Islet precursor cell (in vitro differentiated cells): ENCODE measurements at places on chromosomes 12 and 14.

GRCh38 chr12:11863988-11864387 is 206.8 kb upstream of the BCL2L14 start:
- no peak for DNase-seq

- no peak for DNase-seq
Measured at GRCh38 chr12:24748326-24748725, 200.6 kb downstream of the BCAT1 start.

DNA sequence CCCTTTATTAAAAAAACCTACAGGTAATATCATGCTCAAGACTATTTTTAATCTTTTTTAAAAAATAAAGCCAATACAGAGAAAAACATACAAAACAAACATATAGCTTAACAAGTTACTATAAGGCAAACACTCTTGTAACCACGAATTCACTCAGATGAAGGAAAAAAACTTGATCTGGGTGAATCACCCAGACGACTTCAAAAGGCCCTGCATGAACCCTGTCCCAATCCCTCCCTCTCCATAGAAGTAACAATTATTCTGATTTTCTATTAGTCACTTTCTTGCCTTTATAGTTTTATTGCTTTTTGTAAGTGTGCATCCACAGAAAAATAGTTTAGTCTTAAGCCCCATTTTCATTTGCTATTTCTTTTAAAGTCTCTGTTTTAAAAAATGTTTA is 72.6 kb downstream of the LRP6 start:
- DNase-seq, result no peak

DNA sequence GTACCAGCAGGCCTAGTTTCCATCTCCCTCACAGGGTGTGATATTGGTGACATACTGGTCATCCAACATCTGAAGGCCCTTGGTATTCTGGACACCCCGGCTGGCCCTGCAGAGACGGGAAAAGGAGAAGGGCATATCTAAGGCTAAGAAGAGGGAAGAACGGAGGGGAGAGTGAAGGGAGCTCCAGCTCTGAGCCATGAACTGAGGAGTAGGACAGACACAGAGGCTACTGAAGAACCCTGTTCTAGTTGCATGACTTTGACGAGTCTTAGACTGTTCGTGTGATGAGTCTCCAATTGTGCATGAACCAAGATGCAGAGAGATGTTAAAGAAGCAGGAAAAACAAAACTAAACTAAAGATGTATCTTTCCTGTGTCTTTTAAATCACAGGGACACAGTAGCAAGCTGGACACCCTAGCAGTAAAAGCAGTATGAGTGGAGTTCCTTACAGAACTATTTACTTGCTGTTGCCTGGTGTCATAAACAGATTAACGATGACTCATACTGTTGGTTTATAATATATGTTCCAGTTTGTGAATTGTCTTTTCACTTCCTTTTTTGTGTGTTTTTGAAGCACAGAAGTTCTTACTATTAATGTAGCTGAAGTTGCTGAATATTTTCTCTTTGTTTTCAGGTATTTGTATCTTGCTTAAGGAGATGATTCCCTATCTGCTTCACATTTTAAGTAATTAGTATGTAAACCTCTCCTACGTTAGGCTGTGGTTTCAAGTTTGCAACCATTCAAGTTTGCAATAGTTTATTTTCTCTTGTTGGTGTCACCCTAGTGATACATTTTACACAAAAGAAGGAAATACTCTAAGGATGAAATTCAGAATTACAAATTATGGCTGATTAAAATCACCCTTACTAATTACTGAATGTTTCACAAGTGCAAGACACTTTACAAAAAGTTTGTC is 15.7 kb downstream of the FAR2 start:
- no peak for DNase-seq

GRCh38 chr12:104464899-104465298 is 8.2 kb downstream of the CHST11 start:
- DNase-seq, result no peak

DNA sequence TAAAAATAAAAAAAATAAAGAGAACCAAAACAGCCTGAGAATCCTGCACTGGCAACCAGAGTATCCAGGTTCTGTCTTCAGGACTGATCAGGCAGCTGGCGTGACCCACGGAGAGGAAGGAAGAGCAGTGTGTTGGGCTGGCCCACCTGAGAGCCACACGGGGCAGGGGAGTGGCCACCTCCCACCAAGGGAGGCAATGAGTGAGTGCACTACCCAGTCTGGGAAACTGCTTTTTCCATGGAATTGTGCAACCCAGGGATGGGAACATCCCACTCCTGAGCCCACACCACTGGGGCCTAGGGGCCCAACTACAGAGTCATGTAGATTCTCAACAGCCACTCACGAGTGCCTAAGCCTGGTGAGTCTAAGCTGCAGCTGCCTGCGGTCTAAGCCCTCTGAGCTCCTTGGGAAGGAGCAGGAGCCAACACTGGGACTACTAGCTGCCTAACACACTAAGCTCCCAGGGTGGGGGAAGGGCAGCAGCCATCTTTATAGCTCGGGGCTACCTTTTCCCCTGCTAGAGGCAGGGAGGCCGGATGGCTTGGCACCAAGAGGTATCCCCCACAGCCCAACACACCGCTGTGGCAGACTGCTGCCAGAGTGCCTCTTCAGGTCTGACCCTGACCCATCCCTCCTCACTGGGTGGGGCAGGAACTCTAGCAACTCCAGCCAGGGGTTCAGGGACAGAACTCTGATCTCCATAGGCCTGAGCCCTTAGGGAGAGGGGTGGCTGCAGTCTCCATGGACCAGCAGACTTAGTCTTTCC is 610.9 kb downstream of the RERGL start:
- DNase-seq, result no peak

GRCh38 chr12:6058481-6059161 is 65.8 kb downstream of the VWF start:
- no peak for DNase-seq

- DNase-seq, result no peak
Measured at GRCh38 chr14:61911574-61911973, 149.4 kb downstream of the SNAPC1 start.

DNA sequence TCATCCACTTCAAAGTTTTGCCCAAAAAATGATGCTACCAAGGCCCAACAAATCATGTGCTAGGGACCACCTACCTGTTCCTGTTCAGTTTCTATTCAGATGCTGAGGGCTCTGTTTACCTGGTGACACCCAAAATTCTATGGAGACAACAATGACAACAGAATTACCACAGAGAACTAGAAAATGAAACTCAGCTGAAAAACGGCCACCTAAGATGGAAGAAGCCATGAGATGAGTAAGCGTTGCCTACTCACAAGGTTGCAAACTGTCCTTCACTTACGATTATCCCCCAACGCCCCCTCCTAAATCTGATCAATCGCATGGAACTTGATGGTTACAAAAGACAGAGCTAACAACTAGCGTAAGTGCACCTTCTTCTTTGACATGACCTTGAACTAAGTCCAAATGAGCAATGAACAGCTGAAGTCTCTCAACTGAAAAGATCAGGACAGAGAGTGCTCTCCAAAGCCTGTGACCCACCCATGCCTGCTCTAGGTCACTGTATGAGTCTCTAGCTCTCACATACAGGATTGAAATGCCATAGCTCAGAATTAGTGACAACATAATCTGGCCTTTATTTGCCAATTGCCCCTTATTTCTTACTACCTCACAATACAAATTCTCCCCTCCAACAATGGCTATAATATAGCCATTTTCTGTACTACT is at the start of gene RNASE11:
TSS of gene RNASE11 (minus strand) at position 513 of the 666 bp plus-strand sequence.
- DNase-seq, result no peak

GRCh38 chr12:45329238-45329637 is 113.3 kb downstream of the ANO6 start:
- no peak for DNase-seq

- no peak for DNase-seq
Measured at GRCh38 chr14:105200641-105201040, 19.5 kb upstream of the NUDT14 start.

DNA sequence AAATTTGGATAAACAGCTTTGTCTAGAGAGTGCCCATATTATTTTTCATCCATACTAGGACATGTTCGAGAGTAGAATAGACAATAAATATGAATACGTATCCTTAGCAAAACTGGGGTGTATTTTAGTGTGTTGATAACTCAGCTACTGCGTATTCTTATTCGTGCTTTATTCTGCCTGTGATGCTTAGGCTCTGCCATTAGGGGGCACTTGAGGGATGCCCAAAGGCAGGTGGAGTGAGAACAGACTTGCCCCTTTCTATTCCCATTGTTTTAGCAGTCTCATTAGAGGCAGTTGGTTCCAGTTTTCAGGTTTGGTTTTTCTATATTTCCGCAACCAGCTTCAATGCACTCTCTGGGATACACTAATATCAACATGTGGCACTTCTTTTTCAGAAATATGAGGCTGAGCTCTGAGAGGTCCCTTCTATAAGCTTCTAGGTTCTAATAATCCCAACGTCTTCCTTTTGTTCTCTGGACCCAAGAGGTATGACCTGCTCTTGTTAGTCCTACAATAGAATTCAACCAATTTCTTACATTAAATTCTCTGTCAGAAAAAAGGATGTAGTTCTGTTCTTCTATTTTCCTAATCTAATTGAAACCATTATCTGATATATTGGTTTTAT is 985.7 kb upstream of the FBXO33 start:
- DNase-seq, result peak; percentile 77

DNA sequence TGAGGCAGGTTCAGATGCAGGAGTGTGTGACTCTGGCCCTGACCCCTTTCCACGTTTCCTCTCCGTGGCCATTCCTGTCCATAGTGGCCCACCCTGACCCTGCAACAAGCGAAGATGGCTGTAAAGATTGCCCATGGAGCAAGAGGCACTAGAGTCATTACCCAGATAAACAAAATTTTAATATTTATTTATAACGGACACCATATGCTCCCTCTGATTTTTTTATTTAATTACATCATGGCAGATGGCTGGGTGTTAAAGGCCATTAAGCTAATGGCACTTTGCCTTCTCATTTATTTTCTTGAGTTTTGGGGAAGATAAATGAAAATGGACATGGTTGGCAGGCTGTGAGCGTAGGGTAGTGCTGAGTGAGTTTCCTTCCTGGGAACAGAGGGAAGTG is 58.7 kb downstream of the WSCD2 start:
- DNase-seq, result no peak

GRCh38 chr14:37124614-37125013 is 47.8 kb downstream of the SLC25A21 start:
- peak; percentile 58 for DNase-seq

DNA sequence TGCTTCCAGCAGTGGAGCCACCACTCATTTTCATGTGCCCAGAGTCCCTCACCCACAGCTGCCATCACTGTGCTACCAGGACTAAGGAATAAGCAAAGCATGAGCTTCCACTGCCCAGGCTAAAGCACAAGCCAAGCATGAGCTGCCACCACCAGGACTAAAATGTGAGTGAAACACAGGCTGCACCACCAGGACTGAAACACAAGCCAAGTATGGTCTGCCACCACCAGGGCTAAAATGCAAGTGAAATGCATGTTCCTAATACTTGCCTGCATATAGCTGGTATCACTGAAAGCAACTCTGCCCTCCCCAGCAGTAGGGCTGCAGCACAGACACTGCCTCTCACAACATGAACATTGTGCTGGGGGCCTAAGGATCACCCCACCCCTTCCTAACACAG is 30.0 kb downstream of the CEP83 start:
- peak; percentile 69 for DNase-seq

DNA sequence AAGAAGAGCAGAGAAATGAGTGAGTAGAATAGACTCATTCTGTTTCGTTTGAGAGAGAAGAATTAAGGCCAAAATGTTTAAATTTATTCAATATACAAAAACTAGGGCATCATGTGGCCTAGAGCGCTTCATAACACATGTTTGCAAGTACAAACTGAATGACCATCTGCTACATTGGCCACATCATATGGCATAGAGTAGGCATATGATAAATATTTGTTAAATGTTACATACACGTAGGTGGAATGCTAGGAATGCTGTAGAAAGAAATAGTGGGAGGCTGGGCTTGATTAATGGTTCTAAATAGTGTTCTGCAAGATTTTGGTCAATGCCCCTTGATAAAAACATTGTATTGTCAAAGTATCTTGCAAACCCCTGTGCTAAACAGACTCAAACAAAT is 10.8 kb downstream of the MGP start:
- DNase-seq, result no peak

- DNase-seq, result no peak
Measured at GRCh38 chr14:22531451-22532344, 57.3 kb downstream of the DAD1 start.

- DNase-seq, result peak; percentile 73
Measured at GRCh38 chr14:75022655-75023054, 19.9 kb downstream of the EIF2B2 start.

GRCh38 chr12:66017736-66018135 is 112.8 kb downstream of the LLPH start:
- DNase-seq, result no peak

DNA sequence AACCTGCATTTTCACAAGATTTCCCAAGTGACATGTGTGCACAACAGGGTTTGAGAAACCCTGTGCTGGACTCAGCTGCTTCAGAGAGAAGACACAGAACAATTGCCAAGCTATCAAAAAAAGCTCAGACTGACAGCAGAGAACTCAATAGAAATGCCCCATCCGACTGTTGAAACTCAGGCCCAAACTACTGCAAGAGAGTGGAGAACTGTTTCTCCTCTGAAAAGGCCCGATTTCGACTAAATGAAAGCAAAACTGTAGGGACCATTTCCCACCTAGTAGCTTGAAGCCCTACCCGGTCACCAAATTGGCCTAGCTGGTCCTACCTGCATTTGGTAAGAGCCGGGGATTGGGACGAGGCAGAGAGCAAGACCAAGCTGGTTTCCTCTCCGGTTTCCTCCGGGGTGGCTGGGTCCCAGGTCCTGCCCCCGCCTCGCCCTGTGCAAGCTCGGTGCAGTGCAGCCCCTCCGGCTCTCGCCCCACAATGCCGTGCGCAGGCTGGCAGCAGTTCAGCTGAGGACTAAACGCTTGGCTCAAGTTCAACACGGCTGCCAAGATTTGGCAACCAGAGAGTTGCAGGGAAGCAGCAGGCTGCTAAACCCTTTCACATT is 1180.6 kb downstream of the VRK1 start:
- no peak for DNase-seq

GRCh38 chr14:92994942-92995341 is 72.0 kb downstream of the CHGA start:
- DNase-seq, result no peak

GRCh38 chr14:68076451-68076850 is 256.9 kb downstream of the RAD51B start:
- DNase-seq, result no peak

DNA sequence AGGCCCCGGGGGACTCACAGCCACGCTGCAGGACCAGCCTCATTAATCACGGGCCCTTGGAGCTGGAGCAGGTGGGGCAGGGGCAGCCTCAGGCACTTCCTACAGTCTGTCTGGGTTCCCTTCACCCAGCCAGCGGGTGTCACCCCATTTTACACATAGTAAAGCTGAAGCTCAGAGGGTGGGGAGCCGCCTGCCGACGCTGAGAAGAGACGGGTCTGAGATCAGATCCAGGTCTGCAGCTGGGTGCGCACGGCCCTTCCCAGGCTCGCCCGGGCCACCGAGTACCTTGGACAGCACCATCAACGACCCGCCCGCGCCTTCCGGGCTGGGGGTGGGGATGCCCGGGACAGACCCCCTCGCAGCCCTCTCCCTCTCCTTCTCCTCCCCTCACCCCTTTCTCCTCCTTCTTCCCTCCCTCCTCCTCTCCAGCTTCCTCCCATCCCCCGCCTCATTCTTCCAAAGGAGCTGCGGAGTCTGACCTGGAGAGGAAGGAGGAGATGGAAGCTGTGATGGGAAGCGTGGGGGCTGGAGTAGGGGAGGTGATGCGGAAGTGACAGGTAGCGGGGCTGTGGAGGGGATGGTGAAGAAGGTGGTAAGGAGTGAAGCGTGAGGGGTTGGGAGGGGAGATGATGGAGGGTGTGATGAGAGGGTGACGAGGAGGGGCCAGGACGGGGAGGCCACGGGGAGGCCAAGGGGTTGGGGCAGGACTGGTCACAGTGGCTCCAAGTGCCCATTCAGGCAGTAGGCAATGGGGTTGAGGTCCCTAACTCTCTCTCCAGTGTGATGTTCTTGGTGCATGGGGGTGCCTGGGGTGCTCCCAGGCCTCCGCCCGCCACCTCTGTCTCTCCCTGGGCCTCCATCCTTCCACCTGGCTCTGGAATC is 8.8 kb downstream of the DTX1 start:
- peak; percentile 86 for DNase-seq
